K562 (cell line): ENCODE measurements at places on chromosomes 12 and 14. TPM values are rescaled to one million over a fixed set of nuclear protein-coding genes. Genes with fewer than 3 reads are reported as not detected.

GRCh38 chr14:70029296-70030132 lies 150.3 kb downstream of the SMOC1 start:
- no peak overlapping the region for H3K27ac ChIP-seq
- DNase-seq = no peak
- H3K4me3 ChIP-seq = no peak overlapping the region
- no peaks in the 10 kb centered on the region for H3K4me1 ChIP-seq

- H3K4me3 ChIP-seq = no peak overlapping the region
- no peaks in the 10 kb centered on the region for H3K27me3 ChIP-seq
- no peaks in the 10 kb centered on the region for H3K36me3 ChIP-seq
- H3K27ac ChIP-seq = no peak overlapping the region
- DNase-seq = no peak
- H3K4me1 ChIP-seq = no peaks in the 10 kb centered on the region
These were observed 500.4 kb upstream of the GARIN6 start for GRCh38 chr12:99147130-99147529.

DNA sequence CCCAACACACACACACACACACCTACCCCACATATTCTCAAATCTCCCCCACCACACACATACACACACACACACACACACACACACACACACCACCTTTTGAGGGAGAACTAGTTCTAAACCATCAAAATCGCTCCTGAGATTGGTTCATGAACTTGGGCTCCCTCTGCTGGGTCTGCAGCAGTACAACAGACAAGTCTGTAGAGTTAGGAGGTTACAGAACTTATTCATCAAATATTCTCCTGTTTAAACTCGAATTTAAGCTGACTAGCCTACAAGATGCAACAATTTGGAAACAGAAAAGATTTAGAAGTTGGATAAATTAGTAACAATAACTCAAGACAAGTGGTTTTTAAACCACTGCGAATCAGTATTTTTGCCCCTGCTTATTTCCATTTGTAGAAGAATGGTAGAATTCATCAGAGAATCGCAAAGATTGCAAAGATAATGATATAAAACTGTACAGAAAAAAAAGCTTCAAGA lies 136.4 kb upstream of the USP15 start:
- no peaks in the 10 kb centered on the region for H3K4me1 ChIP-seq
- H3K27ac ChIP-seq = no peak overlapping the region
- no peaks in the 10 kb centered on the region for H3K27me3 ChIP-seq
- DNase-seq = peak; percentile 61
- no peaks in the 10 kb centered on the region for H3K36me3 ChIP-seq

DNA sequence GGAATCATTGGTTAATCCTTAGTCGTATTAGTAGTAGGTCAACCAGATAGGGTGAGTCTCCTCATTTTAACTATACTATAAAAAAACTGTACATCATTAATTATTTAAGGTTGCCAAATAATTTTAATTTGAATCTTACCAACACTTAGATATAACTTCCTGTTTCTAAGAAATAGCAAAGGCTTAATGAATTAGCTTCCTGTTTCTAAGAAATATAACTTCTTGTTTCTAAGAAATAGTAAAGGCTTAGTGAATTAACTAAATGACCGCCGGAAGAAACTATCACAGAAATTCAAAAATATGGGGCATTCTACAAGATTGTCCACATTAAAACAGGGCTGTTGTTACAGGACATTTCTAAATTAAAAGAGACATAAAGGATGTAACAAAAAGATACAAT lies 392.9 kb upstream of the FOXG1 start:
- no peak overlapping the region for H3K27ac ChIP-seq
- DNase-seq = no peak
- no peaks in the 10 kb centered on the region for H3K27me3 ChIP-seq
- no peak overlapping the region for H3K4me3 ChIP-seq
- no peaks in the 10 kb centered on the region for H3K36me3 ChIP-seq

- no peaks in the 10 kb centered on the region for H3K4me1 ChIP-seq
- no peaks in the 10 kb centered on the region for H3K36me3 ChIP-seq
- DNase-seq = no peak
- no peak overlapping the region for H3K27ac ChIP-seq
These were observed 1124.6 kb downstream of the AACS start for GRCh38 chr12:126189856-126190255.

GRCh38 chr12:70736351-70737133 lies 99.3 kb upstream of the PTPRB start:
- no peak overlapping the region for H3K27ac ChIP-seq
- no peaks in the 10 kb centered on the region for H3K36me3 ChIP-seq
- H3K27me3 ChIP-seq = no peaks in the 10 kb centered on the region
- no peak for DNase-seq

DNA sequence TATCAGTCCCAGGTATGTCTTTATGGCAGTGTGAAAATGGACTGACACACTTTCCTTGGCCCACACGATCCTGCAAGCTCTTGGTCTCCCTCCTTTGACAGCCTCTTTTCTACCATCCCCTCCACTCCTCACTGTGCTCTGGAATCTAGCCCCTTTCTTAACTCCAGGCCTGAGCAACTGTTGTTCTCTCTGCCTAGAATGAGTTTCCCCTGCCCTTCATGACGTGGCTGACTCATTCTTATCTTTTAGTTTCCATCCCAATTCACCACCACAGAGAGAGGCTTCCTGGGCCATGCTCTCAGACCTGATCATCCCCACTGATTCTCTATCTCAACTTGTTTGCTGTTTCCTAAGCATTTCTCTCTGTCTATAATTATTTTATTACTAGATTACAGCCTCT lies 157.4 kb upstream of the HMGA2 start:
- peak overlapping the region; percentile 76 for H3K27ac ChIP-seq
- no peaks in the 10 kb centered on the region for H3K36me3 ChIP-seq
- no peaks in the 10 kb centered on the region for H3K27me3 ChIP-seq
- peak; percentile 56 for DNase-seq
- H3K4me3 ChIP-seq = no peak overlapping the region

- H3K36me3 ChIP-seq = no peaks in the 10 kb centered on the region
- H3K4me3 ChIP-seq = no peak overlapping the region
- DNase-seq = no peak
- peaks cover 26% of the 10 kb centered on the region for H3K27me3 ChIP-seq
- no peak overlapping the region for H3K27ac ChIP-seq
These were observed 100.7 kb downstream of the APAF1 start for GRCh38 chr12:98745578-98746391.

GRCh38 chr12:96503976-96504375 lies 14.6 kb downstream of the CFAP54 start:
- H3K4me1 ChIP-seq = peaks cover 21% of the 10 kb centered on the region
- H3K27ac ChIP-seq = no peak overlapping the region
- DNase-seq = no peak
- H3K27me3 ChIP-seq = no peaks in the 10 kb centered on the region
- no peaks in the 10 kb centered on the region; the same call in 2 of the 3 replicates for H3K36me3 ChIP-seq

- DNase-seq = no peak
- H3K4me3 ChIP-seq = no peak overlapping the region
- no peaks in the 10 kb centered on the region for H3K36me3 ChIP-seq
- H3K4me1 ChIP-seq = no peaks in the 10 kb centered on the region
These were observed 59.3 kb upstream of the SLC24A4 start for GRCh38 chr14:92263681-92264080.

- no peaks in the 10 kb centered on the region for H3K27me3 ChIP-seq
- H3K4me3 ChIP-seq = no peak overlapping the region
- H3K4me1 ChIP-seq = no peaks in the 10 kb centered on the region
- H3K36me3 ChIP-seq = no peaks in the 10 kb centered on the region
- no peak overlapping the region for H3K27ac ChIP-seq
- no peak for DNase-seq
These were observed 51.5 kb upstream of the SLC2A13 start for GRCh38 chr12:40157336-40157735.

DNA sequence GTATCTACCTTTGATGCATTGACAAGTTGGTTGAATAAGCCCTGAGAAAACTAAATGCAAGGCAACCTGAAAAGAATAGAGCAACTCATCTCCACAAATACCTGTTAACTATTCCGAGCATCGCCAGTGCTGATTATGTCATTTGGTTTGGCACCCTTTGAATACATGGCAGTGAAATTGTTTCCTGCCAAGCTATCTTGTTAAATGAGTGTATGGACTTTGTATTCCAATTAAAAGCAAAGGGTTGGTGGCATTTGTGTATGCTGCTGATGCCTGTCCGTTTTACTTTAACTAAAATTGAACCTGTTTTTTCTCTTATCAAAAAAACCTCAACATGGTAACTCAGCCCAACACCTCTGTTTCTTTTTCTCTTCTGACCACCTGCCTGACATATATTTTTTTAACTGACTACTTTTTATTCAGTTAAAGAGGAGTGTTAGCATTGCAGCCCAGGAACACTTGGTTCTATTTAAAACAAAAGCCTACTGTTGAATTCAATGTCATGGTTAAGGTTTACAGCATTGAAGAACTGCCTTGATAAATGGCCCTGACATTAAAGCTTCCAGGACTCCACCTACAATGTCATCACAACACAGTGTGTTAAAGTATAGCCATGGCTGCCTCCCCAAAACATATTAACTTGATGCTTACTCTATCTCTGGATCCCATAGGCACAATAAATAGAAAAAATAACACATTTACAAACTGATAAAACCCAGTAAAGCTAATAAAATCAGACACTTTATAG lies 838.3 kb upstream of the NOVA1 start:
- H3K36me3 ChIP-seq = no peaks in the 10 kb centered on the region
- H3K27ac ChIP-seq = no peak overlapping the region
- no peak overlapping the region for H3K4me3 ChIP-seq
- H3K27me3 ChIP-seq = no peaks in the 10 kb centered on the region
- H3K4me1 ChIP-seq = no peaks in the 10 kb centered on the region
- DNase-seq = no peak

DNA sequence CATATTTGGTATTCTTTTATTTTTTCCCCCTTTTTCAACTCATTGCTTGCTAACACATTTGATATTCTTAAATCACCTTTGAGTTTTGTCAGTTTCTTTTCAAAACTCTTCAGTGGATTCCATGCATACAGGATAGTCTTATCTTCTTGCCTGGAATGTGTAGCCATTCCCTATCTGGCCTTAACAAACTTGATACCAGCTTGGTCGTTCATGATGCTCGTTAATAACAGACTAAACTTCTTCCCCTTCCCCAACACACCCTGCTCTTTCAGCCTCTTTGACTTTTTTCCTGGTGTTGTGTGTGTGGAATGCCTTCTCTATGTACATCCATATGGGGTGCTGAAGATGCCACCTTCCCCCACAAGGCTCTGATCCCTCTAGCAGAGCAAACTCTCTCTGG lies 17.7 kb upstream of the CALM1 start:
- peaks cover 25% of the 10 kb centered on the region; the same call in 2 of the 3 replicates for H3K4me1 ChIP-seq
- DNase-seq = no peak
- H3K4me3 ChIP-seq = no peak overlapping the region
- no peaks in the 10 kb centered on the region for H3K36me3 ChIP-seq
- H3K27ac ChIP-seq = no peak overlapping the region
- H3K27me3 ChIP-seq = no peaks in the 10 kb centered on the region

DNA sequence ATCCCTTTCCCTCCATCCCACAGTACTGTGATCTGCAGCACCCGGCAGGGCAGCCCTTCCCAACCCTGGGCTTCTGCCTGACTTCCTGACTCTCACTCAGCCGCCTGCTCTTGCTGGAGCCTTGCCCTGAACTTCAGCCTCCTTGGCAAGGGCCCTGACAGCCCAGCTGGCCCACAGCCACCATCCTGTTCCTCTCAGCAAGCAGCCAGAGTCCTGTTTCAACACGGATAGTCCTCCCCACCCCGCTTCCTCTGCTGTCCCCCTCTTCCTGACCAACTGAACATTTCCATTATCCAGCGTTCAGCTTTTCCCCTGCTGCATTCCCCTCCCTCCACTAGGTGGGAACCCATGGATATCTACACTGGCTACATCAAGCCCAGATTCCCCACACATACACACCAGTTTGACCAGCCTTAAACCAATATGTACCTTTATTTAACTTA lies 74.0 kb upstream of the MDM1 start:
- no peak overlapping the region for H3K4me3 ChIP-seq
- H3K36me3 ChIP-seq = no peaks in the 10 kb centered on the region
- no peak overlapping the region for H3K27ac ChIP-seq
- H3K27me3 ChIP-seq = no peaks in the 10 kb centered on the region
- DNase-seq = peak; percentile 12
- H3K4me1 ChIP-seq = no peaks in the 10 kb centered on the region; the same call in 2 of the 3 replicates

- DNase-seq = no peak
- H3K27me3 ChIP-seq = peaks cover 22% of the 10 kb centered on the region
- H3K27ac ChIP-seq = no peak overlapping the region
These were observed 11.8 kb upstream of the FBXO21 start for GRCh38 chr12:117202033-117202432.

- H3K36me3 ChIP-seq = peaks cover 5% of the 10 kb centered on the region; the same call in 1 of the 3 replicates
- H3K27ac ChIP-seq = peak overlapping the region; percentile 96
These were observed 898 bp downstream of the SDSL start for GRCh38 chr12:113422886-113423669.

DNA sequence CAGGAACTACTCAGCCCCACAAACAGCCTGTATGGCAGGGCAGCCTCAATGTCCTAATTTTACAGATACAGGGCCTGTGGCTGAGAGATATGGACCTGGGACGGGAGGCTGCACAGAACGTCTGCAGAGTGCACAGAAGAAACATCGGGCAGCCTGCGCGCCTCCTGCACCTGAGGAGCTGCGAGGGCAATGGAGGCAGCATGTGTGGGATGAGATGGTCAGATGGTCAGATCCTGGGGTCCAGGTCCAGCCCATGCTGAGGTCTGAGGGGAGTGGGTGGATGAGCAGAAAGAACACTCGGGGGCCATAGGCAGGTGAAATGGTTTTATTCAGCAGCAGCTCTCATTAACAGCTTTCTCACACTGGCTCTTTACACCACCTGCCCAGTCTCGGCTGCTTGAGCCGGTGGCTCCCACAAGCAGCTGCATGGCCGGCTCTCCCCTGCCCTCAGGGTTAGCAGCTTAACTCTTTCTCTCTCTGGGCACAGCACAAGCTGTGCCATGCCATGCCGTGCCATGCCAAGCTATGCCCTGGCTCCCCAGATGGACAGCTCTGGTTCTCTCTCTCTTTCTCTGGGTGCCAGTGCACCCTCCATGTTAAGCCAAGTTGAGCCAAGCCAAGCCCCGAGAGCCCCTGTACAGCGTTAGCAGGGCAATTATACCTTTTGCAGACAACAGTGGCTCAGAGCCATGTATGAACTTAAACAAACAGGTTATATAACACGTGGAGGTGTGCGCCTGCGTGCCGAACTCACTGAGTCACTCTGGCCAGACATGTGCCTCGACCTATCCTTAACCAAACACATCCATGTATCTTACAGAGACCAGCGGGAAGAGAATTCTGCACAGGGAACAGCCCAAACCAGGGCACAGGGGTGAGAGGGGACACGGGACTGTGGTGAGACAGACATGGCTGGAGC lies 47.6 kb downstream of the RIMBP2 start:
- H3K27me3 ChIP-seq = peaks cover 18% of the 10 kb centered on the region
- H3K36me3 ChIP-seq = no peaks in the 10 kb centered on the region
- H3K4me1 ChIP-seq = no peaks in the 10 kb centered on the region
- no peak overlapping the region for H3K27ac ChIP-seq
- DNase-seq = no peak

GRCh38 chr14:25833341-25834126 lies 764.3 kb downstream of the NOVA1 start:
- no peaks in the 10 kb centered on the region for H3K4me1 ChIP-seq
- no peak overlapping the region for H3K4me3 ChIP-seq
- no peak overlapping the region for H3K27ac ChIP-seq
- no peak for DNase-seq
- H3K36me3 ChIP-seq = no peaks in the 10 kb centered on the region

PSEN1 gene
- total RNA-seq = 18.7 and 22.2 TPM in 2 replicates

DDX24 gene
- total RNA-seq = 118 and 127 TPM in 2 replicates

PPM1H gene
- 21.5 and 23.0 TPM in 2 replicates for total RNA-seq

SERPINA12 gene
- not detected in 2 replicates for total RNA-seq

TAS2R9 gene
- not detected in 2 replicates for total RNA-seq

TTC9 gene
- total RNA-seq = 0.02 and 0.07 TPM in 2 replicates

LRP1 gene
- total RNA-seq = 0.64 and 1.1 TPM in 2 replicates

PRH2 gene
- total RNA-seq = not detected in 2 replicates

PTPRR gene
- 8.7 and 8.8 TPM in 2 replicates for total RNA-seq

SPX gene
- 0.11 TPM in 2 replicates for total RNA-seq

TAS2R8 gene
- not detected in 2 replicates for total RNA-seq

RNASE3 gene
- total RNA-seq = not detected in 2 replicates

HOXC13 gene
- total RNA-seq = 0.11 and 0.29 TPM in 2 replicates

WSCD2 gene
- 4.0 and 5.0 TPM in 2 replicates for total RNA-seq

NPFF gene
- total RNA-seq = not detected in 2 replicates

OR4K1 gene
- not detected in 2 replicates for total RNA-seq
